NCI-H1694 (cell line): ENCODE measurements at places on chromosomes 4 and X.

DNA sequence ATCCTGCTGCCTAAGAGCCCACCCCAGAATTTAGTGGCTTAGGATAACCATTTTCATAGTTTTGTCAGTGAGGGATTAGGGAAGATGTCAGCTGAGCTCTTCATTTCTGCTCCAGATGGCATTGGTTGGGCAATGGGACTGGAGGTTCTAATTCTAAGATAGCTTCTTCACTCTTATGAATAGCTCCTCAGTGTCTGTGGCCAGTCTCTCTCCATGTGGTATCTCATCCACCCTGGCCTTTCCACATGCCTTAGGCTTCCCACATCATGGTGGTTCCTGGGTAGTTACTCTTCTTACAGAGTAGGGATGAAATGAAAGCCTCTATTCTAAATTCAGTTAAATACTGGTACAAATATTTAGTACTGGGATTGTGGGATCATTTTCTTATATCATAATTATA, 31.3 kb downstream of the REPS2 start:
- DNase-seq, result no peak

DNA sequence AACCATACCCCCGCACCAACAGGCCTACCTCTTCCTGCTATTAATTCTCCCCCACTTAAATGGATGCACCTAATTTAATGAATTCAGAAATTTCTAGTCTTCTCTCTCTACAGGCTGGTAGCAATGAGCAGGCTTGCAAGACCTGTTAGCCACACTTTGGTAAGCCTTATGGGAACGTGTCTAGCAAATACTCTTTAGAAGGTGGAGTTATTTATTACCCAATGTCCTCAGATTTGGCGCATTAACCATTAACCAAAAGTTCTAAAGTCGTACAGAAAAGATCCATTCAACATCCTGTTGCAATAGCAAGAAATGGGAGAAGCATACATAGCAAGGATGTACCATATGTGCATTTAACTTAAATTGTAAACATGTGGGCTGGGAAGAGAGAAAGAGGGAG, 47.5 kb downstream of the SLITRK2 start:
- DNase-seq, result no peak

DNA sequence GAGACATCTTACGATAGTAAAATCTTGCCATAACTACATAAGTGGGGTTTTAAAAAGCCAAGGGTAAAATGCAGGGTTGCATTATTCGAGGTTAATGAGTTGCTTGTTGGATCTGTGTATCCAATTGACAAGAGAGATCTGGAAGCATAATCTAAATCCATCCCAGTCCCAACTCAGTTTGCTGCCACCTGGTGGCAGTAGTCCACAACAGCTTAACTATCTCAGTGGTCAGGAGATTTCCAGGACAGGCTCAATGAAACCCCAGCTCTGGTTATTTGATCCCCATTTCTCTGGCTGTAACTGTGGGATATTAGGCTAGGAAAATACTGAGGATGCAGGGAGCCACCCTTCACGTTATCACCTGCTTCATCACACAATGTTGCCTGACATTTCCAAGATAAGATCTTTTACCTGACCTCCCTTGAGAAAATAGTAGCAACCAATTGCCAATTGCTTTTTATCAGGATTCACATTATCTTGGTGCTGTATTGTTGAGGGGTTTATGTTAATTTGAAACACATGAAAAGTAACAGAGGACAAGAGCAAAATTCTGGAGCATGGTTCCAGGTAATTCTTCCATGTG, 88.2 kb upstream of the TNIP3 start:
- DNase-seq, result peak; percentile 11

GRCh38 chrX:147699061-147699460, 212.7 kb upstream of the FMR1 start:
- DNase-seq, result no peak

- no peak for DNase-seq
Observed at GRCh38 chrX:2666491-2666890, 24.6 kb upstream of the CD99 start.

- no peak for DNase-seq
Observed at GRCh38 chr4:48290146-48290772, 20.6 kb upstream of the TEC start.

DNA sequence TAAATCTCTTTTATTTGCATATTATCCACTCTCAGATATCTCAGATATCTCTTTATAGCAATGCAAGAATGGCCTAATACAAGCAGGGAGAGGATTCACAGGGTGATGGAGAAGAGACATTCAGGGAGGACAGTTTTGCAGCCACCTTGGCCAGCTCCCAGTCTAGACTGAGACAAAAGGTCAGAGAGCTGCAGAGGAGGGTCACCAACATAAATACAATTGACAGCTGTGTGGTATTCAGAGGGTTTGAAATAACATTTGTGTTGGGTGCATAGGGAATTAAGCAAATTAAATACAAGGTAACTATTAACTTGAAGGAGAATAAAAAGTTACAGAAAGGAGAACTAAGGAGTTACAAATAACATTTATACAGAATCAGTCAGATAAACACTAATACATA, 189.5 kb upstream of the TAPT1 start:
- DNase-seq, result no peak

GRCh38 chr4:52951016-52951415, 88.9 kb downstream of the RASL11B start:
- DNase-seq, result no peak

DNA sequence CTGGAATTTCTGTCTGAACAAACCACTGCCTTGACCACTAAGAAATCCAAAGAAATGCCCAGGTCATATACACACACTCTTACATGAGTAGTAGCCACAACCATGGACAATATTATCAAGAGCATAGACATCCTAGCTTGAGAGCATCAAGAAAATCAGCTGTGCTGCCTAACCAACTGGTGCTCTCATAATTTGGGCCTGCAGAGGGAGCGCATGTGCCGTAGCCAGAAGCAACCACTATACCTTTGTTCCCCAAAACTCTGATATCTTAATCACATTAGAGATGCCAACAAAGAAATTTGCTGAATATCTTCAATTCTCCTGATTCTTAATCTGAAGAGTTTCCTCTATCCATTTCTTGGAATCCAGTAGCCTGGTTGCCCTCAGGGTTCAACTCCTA, 163.6 kb downstream of the ZNF674 start:
- DNase-seq, result no peak

DNA sequence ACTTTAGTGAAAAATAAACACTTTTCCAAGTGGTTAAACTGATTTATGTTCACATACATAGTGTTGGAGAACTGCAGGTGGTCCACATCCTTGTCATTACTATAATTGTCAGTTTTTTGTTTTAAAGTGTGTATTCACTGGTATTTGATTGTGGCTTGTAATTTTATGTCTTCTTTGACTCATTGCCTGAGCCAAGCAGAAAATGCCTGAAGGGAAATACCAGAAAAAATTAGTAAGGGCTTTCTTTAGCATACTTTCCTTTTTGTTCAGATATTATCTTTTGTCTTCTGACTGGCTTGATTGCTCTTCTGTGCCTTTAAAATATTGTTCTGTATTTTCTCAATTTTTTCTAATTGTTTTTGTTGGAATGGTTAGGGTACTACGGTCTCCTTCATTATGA, 981.3 kb downstream of the C4orf33 start:
- DNase-seq, result no peak

- no peak for DNase-seq
Observed at GRCh38 chrX:12378253-12378652, 240.0 kb downstream of the FRMPD4 start.

DNA sequence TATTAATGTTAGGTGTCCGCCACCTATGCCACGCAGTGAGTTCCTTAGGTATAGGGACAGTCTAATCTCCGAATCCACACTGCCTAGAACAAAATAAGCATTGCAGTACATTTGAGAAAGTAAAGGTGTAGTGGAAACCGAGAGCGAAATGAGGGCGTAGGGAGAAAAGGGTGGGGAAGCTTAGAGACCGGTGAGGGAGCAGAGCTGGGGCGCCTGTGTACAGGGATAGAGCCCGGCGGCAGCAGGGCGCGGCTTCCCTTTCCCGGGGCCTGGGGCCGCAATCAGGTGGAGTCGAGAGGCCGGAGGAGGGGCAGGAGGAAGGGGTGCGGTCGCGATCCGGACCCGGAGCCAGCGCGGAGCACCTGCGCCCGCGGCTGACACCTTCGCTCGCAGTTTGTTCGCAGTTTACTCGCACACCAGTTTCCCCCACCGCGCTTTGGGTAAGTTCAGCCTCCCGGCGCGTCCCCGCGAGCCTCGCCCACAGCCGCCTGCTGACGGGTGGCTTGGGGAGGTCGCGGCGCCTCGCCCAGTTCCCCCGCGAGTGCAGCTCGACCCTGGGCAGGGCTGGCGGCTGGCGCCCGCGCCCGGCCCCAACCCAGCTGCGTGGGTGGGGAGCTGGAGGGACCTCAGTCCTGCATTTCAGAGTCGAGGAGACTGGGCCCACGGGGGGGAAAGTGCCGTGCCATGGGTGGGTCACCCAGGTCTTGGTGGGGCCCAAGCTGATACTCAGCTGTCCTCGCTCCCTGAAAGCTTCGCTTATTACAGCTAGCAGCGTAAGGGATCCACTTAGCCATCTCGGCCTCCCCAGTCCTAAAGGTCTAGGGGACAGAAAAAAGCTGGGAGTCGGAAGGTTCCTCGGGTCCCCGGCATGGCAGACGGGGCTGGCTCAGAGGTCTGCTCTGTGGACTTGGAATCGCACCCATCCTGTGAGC, at the start of gene ANXA3:
ANXA3 (plus strand) TSS at position 351 of the 932 bp plus-strand sequence. CDS start 2,704 bp downstream, outside the sequence.
- no peak for DNase-seq

DNA sequence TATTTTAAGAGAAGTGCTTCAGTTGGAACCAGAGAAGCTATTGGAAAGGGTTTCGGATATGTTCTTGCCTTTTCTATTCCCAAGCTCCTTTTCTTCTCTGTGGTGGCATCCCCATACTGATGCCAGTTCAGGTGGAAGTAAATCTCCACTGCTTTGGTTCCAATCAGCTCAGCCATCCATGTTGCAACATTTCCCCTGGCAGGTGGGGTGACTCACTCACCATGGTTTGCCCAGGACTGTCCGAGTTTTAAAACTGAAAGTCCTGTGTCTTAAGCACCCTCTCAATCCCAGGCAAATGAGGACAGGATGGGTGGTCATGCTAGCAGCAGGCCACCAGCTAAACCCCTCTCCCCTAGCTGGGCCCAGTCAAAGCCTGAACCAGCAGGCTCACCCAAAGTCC, 15.1 kb downstream of the RAI2 start:
- no peak for DNase-seq

DNA sequence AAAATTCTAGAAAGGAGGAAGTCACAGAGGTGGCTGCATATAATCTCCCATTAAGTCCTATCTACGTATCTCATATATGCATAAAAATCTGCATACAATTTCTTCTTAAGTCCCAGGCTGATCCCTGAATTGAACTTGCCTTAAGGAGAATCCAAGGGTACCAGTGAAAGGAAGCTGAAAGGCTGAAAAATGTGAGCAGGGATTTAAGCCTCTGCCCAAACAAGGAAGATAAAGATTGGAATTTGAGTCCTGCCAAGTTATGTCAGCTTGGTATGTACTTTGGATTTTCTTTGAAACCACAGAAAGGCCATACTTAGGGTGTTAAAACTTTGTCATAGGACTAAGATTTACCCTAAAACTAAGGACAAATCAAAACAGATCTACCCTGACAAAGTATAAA, 26.5 kb upstream of the GEMIN8 start:
- no peak for DNase-seq

DNA sequence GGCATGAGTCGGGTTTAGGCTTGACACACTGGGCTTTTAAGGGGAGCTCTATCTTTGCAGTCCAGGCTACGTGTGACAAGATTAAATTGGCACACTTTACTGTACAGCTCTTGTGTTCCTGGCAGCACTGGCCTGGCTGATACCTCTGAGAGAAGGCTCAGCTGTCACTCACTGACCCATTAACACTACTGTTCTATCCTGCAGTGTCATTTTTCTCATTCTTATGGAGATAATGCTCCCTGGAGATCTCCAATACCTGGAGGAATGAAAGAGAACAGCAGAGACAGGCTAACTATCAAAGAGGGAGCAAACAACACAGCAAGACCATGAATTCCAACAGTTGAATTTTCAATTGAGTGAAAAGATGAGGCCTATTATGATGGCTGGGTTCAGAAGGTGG, 1.7 kb upstream of the PDHA2 start:
- DNase-seq, result no peak

- no peak for DNase-seq
Observed at GRCh38 chrX:93977641-93978040, 303.6 kb downstream of the FAM133A start.

DNA sequence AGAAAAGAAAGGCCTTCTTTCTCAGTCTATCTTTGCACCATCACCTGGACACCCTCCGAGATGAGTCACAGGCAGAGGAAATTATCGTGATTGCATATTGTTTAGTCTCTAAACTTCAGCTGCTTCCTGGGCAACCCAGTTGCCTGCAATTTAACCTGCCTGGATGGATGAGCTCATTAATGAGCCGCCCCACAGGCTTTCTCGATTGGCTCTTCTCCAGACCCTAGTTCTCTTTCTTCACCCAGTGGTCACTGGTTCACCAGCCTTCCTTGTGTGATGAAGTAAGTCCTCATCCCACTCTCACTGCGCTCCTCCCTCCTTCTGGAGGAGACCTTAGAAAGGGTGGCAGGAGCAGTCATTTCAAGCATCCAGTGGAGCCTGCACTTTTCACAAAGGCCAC, 94.4 kb downstream of the SOWAHB start:
- DNase-seq, result no peak

DNA sequence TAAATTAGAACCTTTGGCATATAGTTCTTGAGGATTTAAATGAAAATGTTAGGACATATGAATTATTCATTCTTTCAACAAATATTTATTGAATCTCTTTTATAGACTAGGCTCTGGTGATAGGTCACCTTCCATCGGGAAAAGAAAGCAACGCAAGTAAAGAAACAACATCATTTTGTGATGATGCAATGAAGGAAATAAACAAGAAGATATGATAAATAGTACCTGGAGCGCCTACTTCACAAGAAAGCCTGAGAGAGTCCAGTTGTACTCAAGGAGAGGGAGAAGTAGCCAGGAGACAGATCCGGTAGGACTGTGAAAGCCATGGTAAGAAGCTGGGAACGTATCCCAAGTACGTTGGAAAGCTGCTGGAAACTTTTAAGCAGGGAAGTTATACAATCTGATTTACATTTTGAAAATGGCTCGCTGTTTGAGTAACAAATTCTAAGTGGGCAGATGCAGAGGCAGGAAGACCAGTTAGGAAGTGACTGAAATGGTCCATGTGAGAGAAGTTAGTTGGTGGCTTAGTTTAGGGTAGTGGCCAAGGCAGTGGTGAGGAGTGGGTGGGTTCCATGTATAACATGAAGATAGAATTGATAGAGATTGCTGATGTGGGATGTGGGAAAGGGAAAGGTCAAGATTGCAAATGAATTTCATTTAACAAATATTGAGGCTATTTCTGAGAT, 17.7 kb upstream of the CPE start:
- no peak for DNase-seq

DNA sequence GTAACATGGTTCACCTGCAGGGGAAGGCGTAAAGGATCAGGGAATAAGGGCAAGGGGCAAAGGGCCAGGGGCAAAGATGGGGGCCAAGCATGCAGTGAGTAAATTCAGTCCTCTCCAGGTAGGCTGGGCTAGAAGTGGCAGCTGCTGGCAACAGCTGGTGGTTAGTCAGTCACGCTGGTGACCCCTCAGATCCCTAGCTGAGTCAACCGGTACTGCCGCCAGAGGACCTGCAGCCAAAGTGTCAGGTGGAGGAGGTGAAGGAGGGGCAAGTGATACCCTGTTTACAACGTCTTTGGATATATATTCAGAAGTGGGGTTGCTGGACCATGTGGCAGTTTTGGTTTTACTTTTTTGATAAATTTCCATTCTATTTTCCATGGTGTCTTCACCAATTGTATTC, 24.6 kb upstream of the NAP1L2 start:
- DNase-seq, result no peak

- no peak for DNase-seq
Observed at GRCh38 chrX:146481735-146482134, 327.8 kb upstream of the CXorf51B start.

GRCh38 chr4:103076747-103077347, at the start of gene SLC9B2:
TSS of gene SLC9B2 (minus strand) at chr4:103076761. CDS start at chr4:103067550, 9,211 bp downstream.
- no peak for DNase-seq
